ENCODE measurements at places on chromosomes 7 and 10.

GRCh38 chr10:32413513-32413912 is 32.4 kb upstream of the CCDC7 start:
- DNase-seq = peak; percentile 25

DNA sequence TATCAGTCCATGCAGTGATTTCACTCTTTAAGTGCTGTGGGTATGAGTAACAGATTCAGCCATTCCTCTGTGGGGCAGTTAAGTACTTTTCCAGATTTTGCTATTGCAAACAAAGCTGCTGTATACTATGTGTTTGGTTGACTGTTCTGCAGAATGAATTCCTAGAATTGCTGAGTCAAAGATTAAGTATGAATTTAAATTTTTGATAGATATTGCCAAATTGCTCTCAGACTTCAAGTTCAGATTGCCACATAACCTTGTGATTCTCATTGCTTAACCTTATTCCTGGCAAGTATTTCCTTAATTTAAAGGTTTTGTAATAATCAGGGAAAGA is 21.6 kb upstream of the SAR1A start:
- DNase-seq = no peak

- no peak for DNase-seq
Observed at GRCh38 chr10:21304608-21305007, 220.9 kb downstream of the SKIDA1 start.

DNA sequence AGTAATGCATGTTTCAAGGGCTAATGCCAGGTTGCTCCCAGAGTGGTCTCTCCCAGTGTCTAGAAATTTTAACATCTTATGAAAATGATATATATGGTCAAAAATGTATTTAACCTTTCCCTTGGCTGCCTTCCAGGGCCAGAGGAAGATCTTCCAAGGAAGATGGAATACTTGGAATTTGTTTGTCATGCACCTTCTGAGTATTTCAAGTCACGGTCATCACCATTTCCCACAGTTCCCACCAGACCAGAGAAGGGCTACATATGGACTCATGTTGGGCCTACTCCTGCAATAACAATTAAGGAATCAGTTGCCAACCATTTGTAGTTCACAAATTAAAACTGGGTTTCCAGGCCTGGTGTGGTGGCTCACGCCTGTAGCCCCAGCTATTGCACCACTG is 9.0 kb downstream of the GATAD1 start:
- no peak for DNase-seq

DNA sequence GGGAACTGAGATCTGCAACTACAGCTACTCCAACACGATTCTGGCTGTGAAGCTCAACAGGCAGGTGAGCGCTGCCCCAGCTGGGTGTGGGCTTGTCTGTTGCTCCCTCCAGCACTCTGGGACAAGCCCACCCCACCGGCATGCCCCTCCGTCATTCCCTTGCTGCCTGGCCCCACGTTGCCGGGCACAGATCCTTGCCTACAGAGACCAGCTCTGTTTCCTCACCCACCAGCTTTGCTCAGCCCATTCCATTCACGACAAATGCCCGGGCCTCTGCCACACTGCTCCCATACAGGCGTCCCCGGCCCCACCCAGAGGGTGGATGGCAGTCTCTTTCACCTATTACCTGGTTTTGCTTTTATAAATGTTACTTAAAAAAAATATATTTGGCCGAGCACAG is 24.6 kb downstream of the WIPI2 start:
- no peak for DNase-seq

GRCh38 chr10:74099420-74099819 is 51.2 kb downstream of the AP3M1 start:
- DNase-seq = no peak

GRCh38 chr10:110311357-110311949 is 6.7 kb upstream of the SMNDC1 start:
- peak; percentile 31 for DNase-seq

DNA sequence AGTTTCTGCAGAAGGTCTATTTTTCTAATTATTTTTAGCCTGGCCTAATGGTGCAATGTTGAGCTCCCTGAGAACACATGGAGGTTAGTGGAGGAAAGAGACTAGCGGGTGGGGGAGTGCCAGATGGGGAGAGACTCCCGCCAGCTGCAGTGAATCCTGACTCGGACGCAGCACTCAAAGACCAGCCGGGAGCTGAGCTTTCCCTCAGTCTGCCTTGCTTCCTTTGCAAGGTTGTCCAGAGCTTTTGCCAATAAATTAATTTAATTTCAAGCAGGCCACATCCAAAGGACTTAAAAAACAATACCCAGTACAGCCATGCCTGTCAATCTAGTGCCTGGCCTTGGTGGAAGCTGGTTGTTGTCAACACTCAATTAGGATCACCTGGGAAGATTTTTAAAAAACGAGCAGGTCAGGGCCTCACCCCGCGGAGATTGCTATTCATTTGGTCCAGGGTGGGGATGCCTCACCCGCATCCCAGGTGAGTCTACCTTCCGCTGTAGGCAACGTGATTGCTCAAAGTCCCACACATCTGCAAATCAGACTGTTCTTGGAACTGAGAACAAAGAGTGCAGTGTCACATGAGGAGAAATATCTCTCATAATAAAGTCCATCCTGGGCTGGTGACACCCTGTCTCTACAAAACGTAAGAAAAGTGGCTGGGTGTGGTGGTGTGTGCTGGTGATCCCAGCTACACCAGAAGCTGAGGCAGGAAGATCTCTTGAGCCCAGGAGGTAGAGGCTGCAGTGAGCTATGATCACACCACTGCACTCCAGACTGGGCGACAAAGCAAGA is 4.0 kb downstream of the CLRN3 start:
- no peak for DNase-seq

DNA sequence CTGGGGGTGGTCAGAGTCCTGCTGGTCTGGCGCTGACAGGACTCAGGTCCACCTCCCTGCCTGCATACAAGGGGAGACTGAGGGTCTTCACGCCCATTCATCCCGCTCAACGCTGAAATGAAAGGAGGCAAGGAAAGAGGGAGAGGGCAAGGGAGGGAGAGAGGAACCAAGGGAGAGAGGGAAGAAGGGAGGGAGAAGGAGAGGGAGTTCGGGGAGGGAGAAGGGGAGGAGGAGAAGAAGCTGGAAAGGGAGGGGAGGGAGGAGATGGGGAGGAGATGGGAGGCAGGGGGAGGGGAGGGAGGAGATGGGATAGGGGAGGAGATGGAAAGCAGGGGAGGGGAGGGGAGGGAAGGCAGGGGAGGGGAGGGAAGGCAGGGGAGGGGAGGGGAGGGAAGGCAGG is 69.4 kb upstream of the INPP5A start:
- DNase-seq = no peak

DNA sequence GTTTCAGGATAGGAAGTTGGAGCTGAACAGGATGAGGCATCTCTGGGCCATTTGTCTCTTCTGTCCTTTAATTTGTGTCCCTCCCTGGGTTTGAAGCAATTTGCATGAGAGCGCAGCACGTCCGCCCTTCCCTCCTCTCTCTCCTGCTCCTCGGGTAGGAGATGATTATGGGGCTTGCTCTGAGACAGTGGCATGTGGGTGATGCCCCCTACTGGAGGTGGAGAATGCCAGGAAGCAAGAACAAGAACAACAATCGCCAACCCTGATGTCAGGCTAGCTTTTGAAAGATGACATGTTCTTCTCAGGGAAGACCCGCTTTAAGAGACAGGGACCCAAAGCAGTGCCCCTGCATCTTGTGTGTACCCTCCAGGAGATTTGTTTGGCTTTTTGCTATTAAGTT is 63.9 kb upstream of the LOXL4 start:
- DNase-seq = no peak

GRCh38 chr10:12636571-12636970 is 287.2 kb downstream of the CAMK1D start:
- DNase-seq = no peak

GRCh38 chr7:144384071-144384470 is 19.4 kb downstream of the NOBOX start:
- no peak for DNase-seq

- no peak for DNase-seq
Observed at GRCh38 chr10:23534326-23534725, 95.5 kb downstream of the OTUD1 start.

- DNase-seq = no peak
Observed at GRCh38 chr7:30924624-30925023, 13.0 kb downstream of the AQP1 start.

DNA sequence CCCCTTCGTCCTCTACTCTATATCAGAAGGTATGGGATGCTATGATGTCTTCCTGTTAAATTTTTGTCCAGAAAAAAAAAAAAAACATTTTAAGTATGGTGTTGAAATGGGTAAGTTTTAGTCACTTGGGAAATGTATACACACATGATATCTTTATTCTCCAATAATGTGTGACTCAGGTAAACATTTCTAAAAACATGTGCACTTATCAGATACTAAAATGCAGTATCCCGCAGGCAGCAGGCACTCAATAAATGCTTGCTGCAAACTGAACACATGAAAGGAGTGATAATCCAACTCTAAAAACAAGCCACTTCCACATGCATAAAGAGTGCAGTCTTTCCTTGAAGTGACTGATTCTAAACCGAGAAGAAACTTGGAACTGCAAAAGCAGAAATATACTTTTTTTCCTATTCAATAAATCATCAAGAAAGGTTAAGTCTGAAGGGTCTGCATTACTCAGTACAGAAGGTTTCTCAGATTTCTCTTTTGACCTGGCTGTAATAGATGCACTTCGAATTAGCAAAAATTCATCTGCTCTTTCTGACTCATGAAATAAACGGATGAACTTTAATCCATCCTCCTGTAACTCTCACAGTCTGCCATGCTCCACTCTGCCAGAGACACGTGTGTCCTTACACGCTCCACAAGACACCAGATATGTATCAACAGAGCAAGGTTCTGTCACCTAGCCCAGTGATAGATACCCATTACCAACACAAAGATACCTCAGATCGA is 84.0 kb downstream of the HIPK2 start:
- DNase-seq = no peak

- peak; percentile 55 for DNase-seq
Observed at GRCh38 chr7:127447326-127447945, 54.9 kb upstream of the ZNF800 start.

- DNase-seq = no peak
Observed at GRCh38 chr7:55309040-55309991, 55.8 kb upstream of the LANCL2 start.

GRCh38 chr10:31062856-31063255 is 31.2 kb upstream of the ZNF438 start:
- no peak for DNase-seq

GRCh38 chr10:86199041-86199440 is 167.6 kb downstream of the GRID1 start:
- DNase-seq = no peak

DNA sequence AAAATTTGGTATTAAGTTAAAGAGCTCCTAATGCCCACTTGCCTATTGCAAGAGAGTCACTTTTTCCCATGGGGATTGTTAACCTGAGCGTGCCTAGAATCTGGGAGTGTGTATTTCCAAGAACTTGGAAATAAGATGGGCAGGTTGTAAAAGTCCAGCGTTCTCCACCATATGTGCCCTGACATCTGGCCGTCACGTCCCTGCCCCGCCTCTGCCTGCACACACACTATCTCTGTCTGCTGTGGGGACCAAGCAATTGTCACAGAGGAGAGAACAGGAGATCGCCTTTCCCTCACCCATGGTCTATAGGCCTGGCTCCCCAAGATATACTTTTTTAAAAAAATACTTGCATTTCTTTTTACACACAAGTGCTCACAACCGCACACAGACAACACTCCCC is 396.5 kb upstream of the PFKP start:
- DNase-seq = no peak

DNA sequence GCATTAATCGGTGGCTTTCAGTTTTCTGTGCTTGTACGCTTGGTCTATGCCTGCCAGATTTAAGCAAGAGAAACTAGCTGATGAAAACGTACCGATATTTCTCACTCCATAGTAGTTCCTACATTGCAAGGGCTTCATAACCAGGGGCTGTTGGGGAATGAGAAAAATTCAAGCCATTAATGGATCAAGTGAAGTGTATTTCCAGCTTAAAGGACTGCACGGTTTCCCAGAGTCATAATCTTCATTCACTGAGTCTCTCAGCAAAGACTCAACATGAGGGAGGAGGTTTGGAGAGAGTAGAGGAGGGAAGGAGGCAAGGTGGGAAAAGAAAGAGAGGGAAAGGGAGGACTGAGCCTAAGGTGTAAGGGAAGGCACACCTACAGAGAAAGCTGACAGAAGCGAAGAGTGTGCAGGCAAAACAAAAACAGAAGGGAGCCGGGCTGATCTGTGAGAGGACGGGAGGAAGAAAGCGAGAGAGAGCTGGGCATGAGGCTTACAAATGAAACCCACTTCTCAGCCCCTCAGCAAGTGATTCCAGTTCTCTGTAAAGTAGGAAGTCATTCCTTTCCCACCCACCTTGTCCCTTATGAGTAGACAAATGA is 625 bp downstream of the GIMAP2 start:
- DNase-seq = no peak

GRCh38 chr7:74092964-74093471 is 9.4 kb downstream of the LIMK1 start:
- no peak for DNase-seq

DNA sequence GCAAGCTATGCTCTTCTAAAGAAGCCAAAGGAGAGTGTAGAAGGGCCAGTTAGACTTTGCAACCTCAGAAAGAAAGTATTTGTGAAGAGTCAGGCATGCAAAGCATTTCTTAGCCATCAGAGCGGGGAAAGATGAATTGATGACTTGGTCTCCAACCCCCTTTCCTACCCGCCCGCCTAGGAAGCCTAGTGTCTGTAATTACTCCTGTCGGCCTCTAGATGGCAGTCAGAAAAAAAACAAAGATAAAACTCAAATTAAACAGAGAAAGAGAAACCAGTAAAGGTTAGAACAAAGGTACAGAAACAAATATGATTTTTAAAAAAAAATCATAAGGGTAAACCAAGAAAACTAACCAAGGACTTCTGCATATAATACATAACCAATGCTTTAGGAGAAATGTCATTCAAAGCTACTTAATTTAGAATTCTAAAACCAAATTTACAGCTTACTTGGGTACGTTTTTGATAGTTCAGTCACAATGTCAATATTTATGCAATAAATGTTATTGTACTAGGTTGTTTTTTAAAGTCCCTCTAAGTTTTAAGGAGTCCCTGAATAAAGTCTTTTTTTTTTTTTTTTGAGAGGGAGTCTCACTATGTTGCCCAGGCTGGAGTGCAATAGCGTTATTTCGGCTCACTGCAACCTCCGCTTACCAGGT is 97.6 kb downstream of the LYZL1 start:
- no peak for DNase-seq

- no peak for DNase-seq
Observed at GRCh38 chr7:80630608-80631405, 7.6 kb upstream of the CD36 start.

DNA sequence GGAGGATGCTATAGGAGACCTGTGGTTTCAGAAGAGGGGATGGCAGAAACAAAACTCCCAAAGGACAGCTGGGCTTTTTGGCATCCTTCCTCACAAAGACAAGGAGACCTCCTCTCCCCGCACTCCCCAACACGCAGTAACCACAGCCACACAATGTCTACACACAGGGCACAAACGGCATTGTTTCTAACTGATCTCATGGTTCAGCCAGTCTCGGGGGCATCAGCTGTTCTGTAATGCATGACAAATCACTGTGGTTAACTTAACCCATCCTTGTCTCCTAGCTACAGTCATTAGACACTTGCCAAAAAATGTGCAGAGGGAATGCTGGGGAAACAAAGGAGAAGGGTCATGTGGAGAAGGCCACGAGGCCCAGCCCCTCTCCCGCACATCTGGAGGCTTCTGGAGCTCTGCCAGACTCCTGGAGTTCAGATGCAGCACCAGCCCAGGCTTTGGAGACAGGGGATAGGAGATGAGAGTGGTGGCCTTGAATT is 7.6 kb upstream of the ADAMTS14 start:
- DNase-seq = no peak
